Left colon (tissue), 2 donors: ENCODE measurements at places on chromosomes 13 and 19. TPM values are rescaled to one million over a fixed set of nuclear protein-coding genes. Genes with fewer than 3 reads are reported as not detected.

Gene TSSK6
- total RNA-seq, result 2.8 TPM

DNA sequence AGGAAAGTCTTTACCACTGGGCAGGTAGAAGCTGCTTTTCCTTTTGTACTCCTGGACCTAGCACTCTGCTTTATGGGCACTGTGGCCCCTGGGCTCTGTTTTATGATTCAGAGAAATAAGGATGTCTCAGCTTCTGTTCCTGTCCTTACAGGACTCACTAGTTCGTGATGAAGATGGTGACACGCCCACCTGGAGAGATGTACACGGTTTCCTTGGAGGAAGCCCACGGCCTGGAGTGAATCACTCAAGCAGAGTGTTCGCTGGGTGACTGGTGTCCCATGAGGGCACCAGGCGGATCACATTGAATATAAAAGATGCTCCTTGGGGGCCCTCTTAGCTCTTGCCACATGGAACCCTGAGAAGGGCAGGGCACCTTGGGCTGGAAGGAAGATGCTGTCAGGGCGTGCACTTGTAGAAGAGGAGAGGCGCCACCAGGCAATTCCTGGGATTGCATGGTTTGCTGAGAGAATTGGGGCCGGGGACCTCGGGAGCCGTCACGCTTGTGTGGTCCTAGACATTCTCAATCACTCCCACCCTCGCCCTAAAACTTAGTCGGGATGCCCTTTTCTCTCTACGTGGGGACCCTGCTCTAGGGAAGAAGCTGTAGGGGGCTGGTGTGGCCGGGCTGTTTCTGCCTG is 202.6 kb downstream of the TSHZ3 start:
- no peak for DNase-seq

Gene ZNF506
- 24.3 TPM for total RNA-seq

DNA sequence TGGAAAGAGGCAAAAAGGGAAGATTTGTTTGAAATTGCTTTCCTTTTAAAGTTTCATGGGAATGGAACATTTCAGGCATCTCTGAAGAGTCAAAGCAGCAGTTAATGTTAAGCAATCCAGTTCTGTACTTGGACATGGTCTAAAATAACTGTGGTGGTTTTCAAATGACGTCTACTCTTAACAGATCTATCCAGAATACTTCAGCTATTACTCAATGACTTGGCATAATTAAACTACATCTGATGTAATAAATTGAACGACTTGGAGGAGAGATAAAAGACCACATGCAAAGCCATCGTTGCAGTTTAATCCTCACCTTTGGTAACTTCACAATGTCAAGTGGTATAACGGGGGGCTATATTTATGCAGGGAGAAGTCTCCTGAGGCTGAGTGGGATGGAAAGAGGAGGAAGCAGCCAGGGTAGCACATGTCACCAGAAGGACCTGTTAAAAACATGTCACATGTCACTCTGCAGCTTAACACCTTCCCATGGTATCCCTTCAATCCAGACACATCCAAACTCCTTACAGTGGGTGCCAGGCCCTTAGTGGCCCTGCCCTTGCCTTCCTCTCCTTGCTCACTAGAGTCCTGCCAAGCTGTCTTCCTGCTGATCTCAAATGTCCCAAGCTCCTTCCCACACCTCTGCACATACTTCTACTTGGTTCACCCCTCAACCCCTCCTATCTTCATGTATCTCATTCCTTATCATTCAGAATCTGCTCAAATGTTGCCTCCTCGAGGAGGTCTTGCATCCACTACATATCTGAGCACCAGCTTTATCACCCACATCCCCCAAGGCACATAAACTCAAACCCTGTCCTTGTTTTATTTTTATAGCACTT is 327.8 kb downstream of the SUCLA2 start:
- DNase-seq, result no peak

Gene ZNF442
- 1.6 TPM for total RNA-seq

Gene SYDE1
- total RNA-seq, result 7.5 TPM

Gene PSPN
- total RNA-seq, result 3.8 TPM

Gene ANKRD24
- total RNA-seq, result 1.1 TPM

Gene PSG11
- total RNA-seq, result not detected

DNA sequence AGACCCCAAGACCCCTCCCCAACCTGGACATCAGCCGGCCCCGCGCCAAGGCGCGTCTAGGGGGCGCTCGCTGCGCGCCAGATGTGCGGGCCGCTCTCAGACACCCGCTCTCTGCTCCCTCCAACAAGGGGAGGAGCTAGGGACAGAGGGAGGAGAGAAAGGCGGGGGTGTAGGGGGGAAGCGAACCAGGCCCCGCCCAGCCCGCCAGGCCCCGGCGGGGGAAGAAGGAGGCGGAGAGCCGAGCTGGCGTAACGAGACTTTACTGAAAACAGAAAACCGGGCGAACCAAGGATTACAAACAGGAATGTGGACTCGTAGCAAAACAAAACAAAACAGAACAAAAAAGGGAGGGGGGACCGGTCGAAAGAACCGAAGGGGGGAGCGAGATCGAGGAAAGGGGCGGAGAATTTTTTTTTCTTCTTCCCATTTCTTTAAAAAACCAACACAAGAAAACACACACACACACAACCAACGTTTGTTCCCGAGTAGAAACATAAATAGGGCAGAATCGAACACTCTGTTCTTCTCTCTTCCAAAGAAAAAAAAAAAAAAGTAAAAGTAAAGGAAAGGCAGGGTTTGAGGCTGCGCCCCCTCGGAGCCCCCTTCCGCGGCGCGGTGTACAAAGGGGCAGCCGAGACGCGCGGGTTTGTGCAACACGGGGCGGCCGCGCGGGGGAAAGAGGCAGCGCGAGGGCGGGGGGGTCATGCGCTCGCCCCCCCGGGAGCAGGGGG is 1.7 kb downstream of the JUND start:
- DNase-seq, result peak; percentile 91

DNA sequence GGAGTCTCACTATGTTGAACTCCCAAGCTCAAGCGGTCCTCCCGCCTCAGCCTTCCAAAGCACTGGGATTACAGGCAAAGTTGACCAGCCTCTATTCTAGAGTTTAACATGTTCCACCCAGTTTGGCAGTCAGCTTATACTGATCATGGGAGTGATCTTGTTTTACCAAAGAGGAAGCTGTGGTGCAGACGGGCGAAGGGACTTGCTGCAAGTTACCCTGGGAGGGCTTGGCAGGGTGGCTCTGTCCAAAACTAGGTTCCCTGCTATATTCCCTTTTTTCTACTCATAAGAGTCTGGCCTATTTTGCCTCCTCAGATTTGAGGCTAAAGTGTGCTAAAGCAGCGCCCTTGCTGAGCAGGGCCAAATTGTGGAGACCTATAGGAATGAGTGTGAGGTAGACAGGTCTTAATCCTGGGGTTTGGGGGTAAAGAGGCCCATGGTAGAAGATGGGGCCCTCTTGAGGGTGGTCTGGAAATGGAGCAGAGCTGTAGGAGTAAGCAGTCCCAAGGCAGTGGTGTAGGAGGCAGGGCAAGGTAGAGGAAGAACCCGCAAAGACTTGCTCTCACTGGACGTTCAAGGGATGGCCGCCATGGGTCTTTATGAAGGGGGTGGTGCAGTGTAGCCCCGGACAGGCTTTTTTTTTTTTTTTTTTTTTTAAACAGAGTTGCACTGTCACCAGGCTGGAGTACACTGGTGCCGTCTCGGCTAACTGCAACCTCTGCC is 3.3 kb downstream of the RPS19 start:
- no peak for DNase-seq

- no peak for DNase-seq
Observed at GRCh38 chr13:21328836-21329477, 130.1 kb downstream of the ZDHHC20 start.

Gene CASP14
- total RNA-seq, result not detected

Gene RAP2A
- total RNA-seq, result 30.7 TPM

DNA sequence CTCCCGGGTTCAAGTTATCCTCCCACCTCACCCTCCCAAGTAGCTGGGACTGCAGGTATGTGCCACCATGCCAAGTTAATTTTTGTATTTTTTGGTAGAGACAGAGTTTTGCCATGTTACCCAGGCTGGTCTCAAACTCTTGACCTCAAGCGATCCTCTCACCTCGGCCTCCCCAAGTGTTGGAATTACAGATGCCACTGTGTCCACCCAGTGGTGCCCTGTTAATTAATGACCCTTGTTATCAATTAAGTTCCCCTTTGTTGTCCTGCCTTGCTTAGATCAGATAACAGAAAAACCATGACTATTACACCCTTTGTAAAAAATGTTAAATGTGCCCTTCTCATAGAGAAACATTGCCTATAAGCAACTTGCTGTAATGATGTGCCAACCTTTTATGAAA is 34.4 kb upstream of the IGFL1 start:
- DNase-seq, result no peak

DNA sequence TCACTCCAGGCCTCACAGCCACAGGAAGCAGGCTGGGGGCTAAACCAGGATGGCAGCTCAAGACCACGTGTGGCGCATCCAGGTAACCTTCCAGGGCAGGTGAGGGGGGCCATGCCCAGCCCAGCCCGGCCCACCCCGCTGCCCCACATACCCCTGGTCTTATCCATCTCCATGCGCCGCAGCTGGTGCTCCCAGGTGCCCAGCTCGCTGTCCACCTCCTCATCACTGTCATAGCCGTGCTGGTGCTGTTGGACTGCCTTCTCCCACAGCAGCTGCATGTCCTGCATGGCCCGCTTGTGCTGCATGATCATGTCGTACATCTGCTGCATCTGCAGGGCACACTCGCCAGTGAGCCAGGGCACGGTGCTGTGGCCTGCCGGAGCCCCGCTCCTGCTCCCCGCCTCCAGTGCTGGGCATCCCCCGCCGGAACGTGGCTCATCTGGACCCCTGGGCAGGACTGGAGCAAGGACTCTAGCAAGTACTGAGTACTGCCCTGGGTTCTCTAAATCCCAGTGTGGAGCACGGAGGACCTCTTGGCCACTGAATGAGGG is 6.0 kb upstream of the TM6SF2 start:
- no peak for DNase-seq

- DNase-seq, result no peak
Observed at GRCh38 chr19:8441725-8442544, 2.8 kb upstream of the HNRNPM start.

Gene NLRP4
- total RNA-seq, result not detected

Gene CNN1
- total RNA-seq, result 254 TPM

DNA sequence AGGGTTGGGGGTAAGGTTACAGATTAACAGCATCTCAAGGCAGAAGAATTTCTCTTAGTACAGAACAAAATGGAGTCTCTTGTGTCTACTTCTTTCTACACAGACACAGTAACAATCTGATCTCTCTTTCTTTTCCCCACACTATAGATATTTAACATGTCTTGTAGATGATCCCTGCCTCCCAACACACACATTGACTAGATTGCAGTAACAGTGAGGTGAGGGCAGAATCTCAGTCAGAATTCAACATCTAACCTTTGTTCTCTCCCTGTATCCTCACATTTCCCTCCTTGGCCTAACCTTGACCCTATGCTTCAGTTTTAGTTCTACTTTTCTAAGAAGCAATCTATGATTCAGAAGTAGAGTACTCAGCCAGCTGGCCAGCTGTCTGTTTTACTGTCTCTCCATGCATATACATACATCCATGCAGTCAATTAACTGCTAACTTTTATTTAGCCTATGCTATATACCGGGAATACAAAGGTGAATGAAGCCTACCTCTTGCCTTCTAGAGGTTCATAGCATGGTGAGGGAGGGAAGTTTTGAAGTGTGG is 18.1 kb downstream of the DNAJC15 start:
- no peak for DNase-seq

Gene LRRC63
- total RNA-seq, result not detected
